Activated CD4-positive, alpha-beta memory T cell treated with anti-CD3 and anti-CD28 coated beads, Interleukin-2, amount 10 ng/mL, durations not matched to agents 7 days and 5 days (primary cell): ENCODE measurements at places on chromosomes 3 and 15. TPM values are rescaled to one million over a fixed set of nuclear protein-coding genes. Genes with fewer than 3 reads are reported as not detected.
A peak's percentile ranks its signal among the peaks of the same experiment; 100 is the strongest.

ACVR2B gene
- total RNA-seq, result 7.0 TPM

GRCh38 chr15:23616536-23616935 lies 31.1 kb downstream of the MAGEL2 start:
- no peak for DNase-seq

GRCh38 chr3:99670556-99670950 lies 32.2 kb downstream of the COL8A1 start:
- no peak for DNase-seq

- no peak for DNase-seq
These were observed 86.9 kb downstream of the SEMA5B start for GRCh38 chr3:122940628-122941086.

- DNase-seq, result no peak
These were observed 146.9 kb downstream of the CHST2 start for GRCh38 chr3:143266511-143266910.

DNA sequence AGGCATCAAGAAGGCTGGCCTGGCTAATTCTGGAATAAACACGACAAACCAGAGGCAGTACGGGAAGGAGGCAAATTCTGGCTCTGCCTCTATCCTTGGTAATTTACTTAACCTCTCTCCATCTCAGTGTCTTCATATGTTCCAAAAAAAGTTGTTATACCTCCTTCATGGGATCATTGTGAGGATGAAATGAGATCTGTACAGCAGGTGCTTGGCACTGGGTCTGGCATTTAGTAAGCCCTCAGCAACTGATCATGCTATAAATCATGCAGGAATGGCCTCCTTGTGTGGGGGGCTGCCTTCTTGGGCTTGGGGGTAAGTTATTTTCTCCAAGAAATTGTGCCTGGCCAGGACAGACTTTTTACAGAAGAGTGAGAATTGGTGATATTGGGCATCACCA lies 38.3 kb upstream of the TRA2B start:
- DNase-seq, result no peak

DNA sequence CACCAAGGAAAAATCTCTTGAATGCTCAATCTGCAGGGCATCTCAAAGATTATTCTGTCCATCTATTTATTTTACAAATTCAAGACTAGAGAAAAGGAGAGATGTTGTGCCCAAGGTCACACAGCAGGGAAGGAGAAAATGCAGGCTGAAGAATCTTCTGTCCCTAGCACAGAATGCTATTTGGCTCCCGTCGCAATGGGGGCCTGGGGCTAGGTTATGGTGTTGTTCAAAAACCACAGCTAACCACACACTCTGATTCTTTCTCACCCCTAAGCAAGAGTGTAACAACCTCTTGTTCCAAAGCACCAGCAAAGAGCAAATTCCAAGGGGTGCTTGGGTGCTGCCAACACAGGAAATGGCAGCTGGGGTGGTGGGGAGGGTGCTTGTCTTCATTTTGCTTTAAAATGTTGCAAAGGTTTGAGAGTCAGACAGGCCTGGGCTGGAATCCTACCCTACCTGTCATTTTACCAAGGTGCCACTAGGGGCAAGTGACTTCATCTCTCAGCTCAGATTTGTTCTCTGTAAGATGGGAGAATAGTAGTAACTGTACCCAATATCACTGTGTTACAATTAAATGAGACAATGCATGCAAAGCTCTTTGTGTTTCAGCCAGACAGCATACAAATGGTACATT lies 112.5 kb downstream of the ADAMTS9 start:
- no peak for DNase-seq

DNA sequence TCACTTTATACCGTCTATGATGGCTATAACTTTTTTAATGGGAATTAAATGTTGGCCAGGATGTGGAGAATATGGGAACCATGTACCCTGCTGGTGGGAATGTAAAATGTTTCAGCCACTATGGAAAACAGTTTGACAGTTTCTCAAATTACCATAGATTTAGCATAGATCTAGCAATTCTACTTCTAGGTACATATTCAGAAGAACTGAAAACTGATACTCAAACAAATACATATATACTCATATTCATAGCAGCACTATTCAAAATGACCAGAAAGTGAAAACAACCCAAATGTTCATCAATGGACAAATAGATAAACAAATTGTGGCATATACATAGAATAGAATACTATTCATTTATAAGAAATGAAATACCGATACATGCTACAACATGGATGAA lies 539.4 kb downstream of the IGSF11 start:
- DNase-seq, result no peak

DNA sequence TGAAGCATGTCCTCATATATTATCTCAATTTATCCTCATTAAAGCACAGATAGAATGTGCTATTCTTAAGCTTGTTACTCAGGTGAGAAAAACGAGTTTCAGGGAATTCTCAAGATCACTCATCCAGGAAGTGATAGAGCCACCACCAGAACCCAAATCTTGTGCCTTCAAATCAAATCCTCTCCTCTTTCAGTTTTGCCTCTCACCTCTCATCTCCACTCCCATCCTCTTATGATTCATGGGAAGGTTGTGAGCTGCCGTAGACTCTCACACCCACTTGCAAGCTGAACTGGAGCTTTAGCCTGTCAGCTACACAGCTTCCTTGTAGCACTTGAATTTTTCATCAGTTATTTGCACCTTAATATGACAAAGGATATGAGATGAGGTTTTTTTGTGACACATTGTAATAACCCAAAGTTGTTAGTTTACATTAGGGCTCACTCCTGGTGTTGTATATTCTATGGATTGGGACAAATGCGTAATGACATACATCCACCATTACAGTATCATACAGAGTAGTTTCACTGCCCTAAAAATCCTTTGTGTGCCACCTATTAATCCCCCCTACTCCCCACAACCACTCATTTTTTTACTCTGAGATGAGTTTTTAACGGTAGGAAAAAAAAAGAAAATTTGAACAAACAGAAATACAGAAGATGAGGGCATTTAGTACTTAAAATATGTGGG lies 25.7 kb downstream of the GPR15 start:
- peak; percentile 67 for DNase-seq

GRCh38 chr3:97102641-97103040 lies 288.2 kb downstream of the EPHA6 start:
- no peak for DNase-seq

TGM4 gene
- not detected for total RNA-seq

DNA sequence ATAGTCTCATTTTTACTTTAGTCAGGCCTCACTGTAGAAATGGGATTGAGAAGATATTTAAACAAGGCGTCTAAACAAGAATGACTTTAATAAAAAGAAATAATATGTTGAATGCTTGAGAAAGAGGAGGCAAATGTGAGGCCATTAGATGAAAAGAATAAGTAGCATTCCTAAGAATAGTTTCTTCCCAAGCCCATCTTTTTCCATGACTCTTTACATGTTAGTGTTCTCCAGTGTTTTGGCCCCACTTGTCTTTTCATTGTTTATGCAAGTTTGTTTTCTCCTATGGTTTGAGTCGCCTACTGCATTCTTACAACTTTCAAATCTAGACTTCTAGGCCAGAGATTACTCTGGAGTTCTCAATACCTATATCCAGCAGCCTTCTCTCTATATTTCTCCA lies 39.0 kb downstream of the TSC22D2 start:
- DNase-seq, result no peak

PLAAT1 gene
- not detected for total RNA-seq

GPR62 gene
- not detected for total RNA-seq

GRCh38 chr15:25741256-25741580 lies 121.9 kb downstream of the ATP10A start:
- no peak for DNase-seq

DNA sequence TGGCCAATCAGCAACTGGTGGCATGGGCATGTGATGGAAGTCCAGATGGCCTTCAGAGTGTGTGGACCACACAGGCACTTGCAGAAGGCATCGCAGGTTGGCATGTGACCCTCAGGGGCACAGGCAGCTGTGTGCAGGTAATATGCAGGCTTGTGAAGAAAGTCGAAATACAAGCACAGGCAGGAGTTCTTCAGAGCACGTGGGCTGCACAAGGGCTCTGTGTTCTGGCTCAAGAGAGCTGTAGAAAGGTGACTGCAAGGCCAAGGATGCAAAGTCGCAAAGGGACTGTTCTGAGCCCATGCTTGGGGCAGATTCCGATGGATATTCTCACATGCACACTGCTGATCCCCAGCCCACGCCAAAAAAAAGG lies 8.3 kb downstream of the LRRC2 start:
- DNase-seq, result no peak

- DNase-seq, result no peak
These were observed 106.8 kb upstream of the PRR23C start for GRCh38 chr3:139151530-139151929.

COX5A gene
- total RNA-seq, result 274 TPM

- no peak for DNase-seq
These were observed 106.7 kb upstream of the TNIK start for GRCh38 chr3:171566803-171567422.

- DNase-seq, result no peak
These were observed 827.0 kb downstream of the CADM2 start for GRCh38 chr3:85785766-85786165.

DNA sequence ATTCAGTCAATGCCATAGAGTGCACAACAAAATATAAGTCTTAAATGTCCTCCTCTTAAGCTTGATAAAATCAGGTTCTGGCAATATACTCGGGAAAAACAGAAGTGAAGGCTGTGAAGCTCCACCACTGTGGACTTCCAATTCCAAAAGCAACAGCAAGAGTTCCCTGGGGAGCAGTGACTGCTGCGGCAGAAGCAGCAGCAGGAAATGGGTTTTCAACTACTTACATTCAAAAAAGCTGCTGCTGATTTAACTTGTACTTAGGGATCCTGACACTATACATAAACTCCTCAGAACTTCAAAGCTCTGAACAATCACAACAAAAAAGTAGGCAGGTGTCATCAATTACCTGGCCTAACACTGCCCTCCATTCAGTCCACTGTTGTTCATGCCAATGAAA lies 4.7 kb downstream of the CEP152 start:
- no peak for DNase-seq

PLSCR2 gene
- total RNA-seq, result not detected

TRA2B gene
- 195 TPM for total RNA-seq
